ENCODE measurements at places on chromosomes 6 and 20.
A peak's percentile ranks its signal among the peaks of the same experiment; 100 is the strongest.

- ATAC-seq, result peak; percentile 63
Observed at GRCh38 chr6:144423167-144423566, 138.0 kb downstream of the UTRN start.

DNA sequence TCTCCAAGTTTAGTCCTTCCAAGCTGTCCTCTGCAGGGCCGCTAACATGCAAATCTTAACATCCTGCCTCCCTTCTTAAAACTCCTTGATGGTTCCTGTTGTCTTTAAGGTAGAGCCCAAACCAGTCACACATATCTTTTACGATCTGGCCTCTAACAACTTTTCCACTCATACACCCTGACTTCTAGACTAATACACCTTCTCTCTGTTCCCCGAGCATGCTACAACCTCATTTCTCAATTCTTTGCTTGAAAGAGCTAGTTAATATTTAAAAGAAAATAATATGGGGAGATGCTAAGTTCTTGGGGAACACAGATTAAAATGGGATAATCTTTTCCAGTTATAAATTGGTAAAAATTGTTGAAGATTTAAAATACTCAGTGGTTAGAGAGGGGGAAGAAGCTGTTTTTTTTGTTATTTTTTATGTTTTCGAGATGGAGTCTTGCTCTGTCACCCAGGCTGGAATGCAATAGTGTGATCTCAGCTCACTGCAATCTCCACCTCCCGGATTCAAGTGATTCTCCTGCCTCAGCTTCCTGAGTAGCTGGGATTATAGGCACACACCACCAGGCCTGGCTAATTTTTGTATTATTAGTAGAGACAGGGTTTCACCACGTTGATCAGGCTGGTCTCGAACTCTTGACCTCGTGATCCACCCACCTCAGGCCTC, 250.7 kb downstream of the MAFB start:
- ATAC-seq, result no peak

DNA sequence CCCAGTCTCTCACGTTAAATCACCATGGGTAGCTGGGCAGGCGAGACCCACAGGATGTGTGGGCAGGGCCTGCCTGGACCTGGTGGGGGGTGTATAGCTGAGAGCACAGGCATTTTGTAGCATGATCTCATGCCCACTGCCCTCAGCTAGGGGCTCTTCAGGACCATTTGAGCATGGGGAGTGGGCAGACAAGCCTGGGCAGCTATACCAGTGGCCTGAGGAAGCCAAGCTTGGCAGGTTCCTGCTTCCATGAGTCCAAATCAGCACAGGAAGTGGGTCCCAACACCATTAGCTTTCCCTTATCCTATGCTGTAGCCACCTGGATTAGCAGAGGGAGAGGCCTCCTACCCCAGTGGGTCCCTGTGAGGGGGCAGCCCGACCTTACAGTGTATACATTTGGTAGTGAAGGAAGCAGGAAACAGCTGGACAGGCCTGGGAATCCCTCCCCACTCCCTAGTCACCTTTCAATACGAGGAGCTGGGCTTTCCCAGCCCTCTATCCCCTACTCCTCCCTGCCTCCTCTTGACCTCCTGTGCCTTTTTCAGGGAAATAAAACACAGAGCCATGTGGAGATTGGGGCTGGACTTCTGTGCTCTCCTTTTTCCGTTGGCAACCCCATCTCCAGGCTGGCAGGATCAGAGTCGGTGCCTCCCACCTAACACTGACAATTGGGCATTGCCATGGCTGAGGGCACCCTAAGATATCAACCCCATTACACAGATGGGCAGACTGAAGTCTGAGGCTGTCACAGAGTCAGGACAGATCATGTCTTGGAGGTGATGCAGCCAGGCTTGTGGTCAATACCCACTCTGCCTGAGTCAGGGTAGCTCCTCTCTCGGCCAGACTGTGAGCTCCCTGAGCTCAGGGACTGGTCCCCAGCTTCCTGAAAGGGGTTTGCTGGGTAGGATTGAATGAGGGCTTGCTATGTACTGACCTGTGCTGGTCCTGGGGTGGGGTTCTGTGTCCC, 59.8 kb downstream of the MRPL14 start:
- ATAC-seq, result no peak

- ATAC-seq, result no peak
Observed at GRCh38 chr6:168637834-168638233, 196.8 kb downstream of the SMOC2 start.

GRCh38 chr20:42530855-42531448, 658.8 kb downstream of the PTPRT start:
- ATAC-seq, result no peak

- ATAC-seq, result no peak
Observed at GRCh38 chr20:5470943-5471342, 154.2 kb upstream of the PROKR2 start.

DNA sequence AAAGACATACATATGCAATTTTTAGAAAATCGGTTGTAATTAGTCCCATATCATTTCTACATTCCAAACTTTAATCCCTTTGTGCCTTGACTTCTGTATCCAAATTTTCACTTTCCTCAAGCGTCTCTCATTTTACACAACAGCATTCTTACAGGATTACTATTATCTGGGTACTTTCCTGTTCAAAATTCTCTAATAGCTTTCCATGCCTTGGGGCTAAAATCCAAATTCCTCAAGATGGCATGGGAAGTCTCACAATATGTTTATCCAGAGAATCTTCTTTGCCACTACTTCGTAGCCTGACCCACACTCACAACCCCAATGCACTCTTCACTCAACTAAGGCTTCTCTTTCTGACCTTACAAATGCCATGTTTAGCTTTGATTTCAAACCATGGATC, 125.0 kb downstream of the TBX18 start:
- ATAC-seq, result no peak

DNA sequence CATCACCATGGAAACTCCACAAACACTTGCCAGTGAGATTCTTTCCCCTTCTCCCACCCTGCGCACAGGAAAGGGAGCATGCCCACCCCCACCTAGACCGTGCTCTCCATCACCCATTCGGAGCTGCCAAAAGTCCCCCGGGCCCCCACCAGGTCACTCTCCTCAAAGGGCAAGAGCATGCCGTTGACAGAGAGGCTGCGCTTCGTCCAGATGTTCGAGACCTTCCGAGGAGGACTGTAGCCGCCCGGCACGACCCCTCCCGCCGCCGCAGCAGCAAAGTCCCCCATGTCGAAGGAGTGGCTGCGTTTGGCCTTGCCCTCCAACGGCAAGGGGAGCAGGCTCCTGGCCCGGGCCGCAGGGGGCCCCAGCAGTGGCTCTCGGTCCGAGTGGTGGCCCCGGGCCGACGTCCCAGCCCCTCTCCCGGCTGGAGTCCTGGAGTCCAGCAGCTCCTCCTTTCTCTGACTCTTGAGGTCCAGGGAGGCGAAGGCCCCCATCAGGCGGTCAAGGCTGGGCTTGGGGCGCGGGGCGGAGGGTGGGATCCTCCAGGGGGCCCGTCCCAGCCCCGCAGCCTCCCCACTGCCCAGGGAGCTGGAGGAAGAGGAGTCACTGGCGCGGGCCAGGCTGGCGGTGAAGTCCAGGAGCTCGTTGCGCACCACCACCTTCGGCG, 195.2 kb downstream of the LRFN2 start:
- ATAC-seq, result no peak

GRCh38 chr6:50457351-50457750, 256.0 kb upstream of the TFAP2D start:
- no peak for ATAC-seq

GRCh38 chr6:24951811-24952299, 16.1 kb upstream of the RIPOR2 start:
- ATAC-seq, result no peak

DNA sequence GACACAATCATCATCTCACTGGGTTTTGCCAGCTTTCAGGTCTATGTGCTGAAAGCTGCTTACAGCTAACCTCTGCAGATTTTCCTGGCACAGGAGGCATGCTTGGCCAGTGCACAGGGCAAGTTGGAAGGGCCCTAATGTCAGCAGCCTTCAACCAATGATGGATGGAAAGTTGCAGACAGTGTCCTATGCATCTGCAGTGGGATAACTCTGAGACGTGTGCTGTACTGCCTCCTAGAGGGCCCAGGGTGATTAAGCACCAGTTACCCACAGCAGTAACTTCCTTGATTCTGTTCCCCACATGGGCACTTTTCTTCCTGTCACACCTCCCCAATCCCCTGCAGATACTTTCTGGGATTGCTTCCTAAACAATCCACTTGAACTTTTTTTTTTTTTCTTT, 38.6 kb downstream of the OVOL2 start:
- peak; percentile 63 for ATAC-seq

GRCh38 chr6:169112483-169113320, 140.9 kb downstream of the THBS2 start:
- no peak for ATAC-seq

DNA sequence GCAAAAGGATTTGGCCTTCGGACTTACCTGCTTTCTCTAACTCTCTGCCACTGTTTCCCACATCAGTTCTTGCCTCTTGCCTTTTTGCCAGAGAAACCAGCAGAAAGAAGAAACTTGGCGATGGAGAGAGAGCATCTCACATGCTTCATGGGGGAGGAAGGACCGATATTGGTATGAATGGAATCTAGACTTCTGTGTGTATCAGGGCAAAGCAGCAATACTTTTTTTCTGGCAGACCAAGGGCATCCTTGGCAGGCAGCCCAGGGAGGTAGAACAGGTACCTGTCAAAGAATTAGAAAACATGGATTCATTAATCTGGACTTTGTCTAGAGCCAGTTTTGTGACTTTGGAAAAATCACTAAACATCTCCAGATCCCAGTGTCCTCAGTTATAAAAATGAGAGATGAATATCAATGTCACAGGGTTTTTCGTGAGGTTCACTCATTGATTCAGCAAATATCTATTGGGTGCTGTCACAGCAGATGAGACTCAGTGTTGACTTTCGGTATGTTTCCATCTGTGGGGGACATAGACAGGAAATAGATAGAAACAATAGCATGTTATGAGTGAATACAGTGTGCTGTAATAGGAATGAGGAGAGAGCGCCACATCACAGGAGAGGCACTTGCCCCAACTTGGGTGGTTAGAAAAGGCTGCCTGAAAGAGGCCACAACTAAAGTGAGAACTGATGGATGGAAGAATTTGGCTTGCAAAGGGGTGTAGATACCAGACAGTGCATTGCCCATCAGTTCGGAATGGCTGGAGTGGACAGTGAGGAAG, 114.1 kb downstream of the CD83 start:
- no peak for ATAC-seq

DNA sequence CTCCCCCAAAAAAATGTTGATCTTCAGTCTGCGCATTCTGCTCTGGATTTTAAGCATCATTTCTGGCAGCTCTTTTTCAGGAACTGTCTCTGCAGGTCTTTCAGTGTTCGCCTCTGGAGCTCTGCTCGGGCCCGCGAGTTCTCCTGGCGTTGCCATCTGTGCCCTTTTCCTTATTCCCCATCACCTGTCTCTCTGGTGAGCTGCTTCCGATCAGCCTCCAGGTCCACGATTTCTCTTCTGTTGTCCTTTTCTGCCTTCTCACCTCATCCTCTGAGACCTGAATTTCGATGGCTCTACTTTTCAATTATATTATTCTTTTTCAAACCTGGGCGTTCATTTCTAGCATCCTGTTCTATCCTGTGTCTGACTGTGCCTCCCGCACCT, 590 bp upstream of the MAP1LC3A start:
- no peak for ATAC-seq

DNA sequence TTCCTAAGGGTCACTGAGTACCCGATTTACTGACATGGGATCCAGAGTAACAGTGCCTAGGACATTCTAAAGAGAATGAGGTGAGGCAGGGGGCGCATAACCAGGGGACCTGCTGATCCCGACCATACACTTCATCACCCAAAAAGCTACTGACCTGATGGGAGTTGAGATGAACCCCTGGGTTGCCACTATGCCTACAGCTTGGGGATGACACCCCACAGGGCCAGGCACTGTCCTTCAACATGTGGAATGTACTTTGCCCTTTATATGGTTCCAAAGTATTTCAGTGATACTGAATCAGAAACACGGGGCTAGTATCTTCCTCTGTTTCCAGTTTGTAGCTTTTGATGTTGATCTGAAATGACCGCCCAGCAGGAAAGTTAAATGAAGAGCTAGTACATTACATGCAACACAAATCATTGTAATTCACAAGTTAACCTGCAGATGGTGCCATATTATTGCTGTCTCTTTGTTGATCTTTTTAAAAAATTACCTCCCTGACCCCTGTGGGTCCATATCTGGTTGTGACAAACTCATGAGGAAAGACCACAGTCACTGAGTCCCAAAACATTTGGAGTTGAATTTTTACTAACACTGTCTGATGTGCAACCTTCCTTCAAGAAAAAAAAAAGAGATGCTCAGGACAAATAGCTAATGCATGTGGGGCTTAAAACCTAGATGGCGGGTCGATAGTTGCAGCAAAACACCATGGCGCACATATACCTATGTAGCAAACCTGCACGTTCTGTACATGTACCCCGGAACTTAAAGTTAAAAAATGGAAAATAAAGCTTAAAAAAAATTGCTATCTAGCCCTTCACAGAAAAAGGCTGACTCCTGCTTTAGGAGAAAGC, 42.7 kb upstream of the GCNT2 start:
- peak; percentile 68 for ATAC-seq

- ATAC-seq, result no peak
Observed at GRCh38 chr6:160424256-160424655, 76.1 kb downstream of the SLC22A3 start.

DNA sequence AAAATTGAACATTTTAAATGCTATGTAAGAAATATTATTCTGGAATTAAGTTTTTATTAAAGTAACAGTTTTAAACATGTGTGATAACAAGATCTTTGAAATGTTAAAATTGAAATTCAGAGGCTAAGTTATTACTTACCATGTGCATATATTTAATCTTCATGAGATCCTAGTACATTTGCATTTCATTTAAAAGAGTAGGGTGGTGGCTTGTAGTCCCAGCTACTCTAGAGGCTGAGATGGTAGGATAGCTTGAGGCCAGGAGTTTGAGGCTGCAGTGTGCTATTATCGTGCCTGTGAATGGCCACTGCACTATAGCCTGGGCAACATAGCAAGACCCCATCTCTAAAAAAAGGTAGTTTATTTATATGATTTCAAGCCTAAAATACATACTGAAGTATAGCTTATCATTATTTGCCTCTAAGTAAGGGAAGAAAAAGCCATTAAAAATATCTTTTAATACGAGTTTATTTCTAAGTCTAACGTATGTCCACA, 3.0 kb downstream of the CCR6 start:
- no peak for ATAC-seq

DNA sequence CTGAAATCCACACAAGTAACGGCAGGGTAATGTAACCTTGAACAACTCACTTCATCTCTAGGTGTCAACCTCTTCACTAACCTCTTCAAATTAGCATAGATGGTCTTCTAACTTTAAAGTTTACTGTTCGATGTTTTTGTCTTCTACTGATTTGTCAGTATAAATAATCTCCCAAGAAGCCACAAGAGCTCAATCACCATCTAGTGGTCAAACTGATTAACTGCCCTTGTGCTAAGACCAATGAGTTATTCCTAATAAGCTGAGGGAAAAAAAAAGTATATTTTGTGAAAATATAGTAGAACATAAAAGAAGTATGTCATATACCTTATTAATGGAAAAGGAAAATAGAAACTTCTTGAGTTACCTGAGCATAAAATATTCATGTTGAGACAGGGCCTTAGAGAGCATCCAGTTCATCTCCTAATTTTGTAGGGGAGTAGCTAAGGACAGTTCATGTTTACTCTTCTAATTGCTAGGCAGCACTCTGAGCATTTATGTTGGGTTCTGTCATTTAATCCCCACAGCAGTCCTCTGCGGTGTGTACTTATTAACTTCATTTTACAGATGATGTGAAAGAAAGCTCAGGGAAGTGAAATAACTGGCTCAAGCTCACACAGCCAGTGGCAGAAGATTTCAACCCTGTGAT, 317.1 kb downstream of the ESR1 start:
- peak; percentile 87 for ATAC-seq

GRCh38 chr6:11368264-11368663, 135.8 kb upstream of the NEDD9 start:
- no peak for ATAC-seq

GRCh38 chr20:13402171-13402760, 181.2 kb downstream of the ISM1 start:
- no peak for ATAC-seq

All from SK-N-SH treated with all-trans-retinoic acid at 6 μM for 48 hours (cell line).